Kidney (tissue), 22 donors: ENCODE measurements at places on chromosomes 1 and 21. TPM values are rescaled to one million over a fixed set of nuclear protein-coding genes. Genes with fewer than 3 reads are reported as not detected.

TCHH gene
- total RNA-seq: 0.13 TPM

GRCh38 chr1:54460861-54461387 lies 54.7 kb upstream of the SSBP3 start:
- DNase-seq: peak; percentile 16

FAM43B gene
- 2.5 TPM for total RNA-seq

GRCh38 chr1:107804741-107805140 lies 160.2 kb downstream of the VAV3 start:
- DNase-seq: no peak

DNA sequence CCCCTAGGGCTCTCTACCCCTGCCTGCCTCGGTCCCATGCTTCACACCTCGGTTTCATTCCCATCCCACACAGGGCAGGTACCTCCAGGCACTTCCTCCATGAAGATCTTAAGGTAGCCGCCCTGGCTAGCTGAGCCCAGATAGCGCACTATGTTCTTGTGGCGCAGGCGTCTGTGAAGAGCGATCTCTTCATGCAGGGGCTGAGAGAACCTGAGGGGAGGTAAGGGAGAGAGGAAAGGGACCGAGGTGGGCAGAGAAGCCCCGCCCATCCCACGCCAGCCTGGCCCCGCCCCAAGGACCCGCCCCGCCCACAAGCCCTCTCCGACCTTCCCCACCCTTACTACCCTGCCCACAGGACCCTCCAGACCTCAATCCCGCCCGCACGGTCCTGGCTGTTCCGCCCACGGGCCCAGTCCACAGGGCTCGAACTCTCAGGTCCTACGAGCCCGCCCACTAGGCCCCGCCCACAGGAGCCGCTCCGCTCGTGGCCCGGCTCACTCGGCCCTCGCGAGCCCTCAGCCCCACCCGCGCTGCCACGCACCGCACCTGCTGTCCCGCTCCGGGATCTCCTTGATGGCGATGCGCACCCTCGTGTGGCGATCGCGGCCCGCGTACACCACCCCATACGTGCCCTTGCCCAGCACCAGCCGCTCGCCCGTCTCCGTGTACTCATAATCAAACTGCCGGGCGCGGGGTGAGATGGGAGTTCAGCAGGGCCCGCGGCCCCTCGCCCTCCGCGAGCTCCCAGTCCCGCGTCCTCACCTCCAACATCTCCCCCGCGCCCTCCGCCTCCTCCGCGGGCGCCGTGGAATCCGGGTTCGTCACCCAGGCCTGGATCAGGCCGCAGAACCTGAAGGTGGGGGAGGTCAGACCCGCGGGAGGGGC lies 6.4 kb downstream of the MAP3K6 start:
- DNase-seq: no peak

FAAH gene
- 39.3 TPM for total RNA-seq

GRCh38 chr21:42847726-42848125 lies 31.6 kb downstream of the WDR4 start:
- no peak for DNase-seq

OVAAL gene
- total RNA-seq: not detected

RAB42 gene
- 3.3 TPM for total RNA-seq

DNA sequence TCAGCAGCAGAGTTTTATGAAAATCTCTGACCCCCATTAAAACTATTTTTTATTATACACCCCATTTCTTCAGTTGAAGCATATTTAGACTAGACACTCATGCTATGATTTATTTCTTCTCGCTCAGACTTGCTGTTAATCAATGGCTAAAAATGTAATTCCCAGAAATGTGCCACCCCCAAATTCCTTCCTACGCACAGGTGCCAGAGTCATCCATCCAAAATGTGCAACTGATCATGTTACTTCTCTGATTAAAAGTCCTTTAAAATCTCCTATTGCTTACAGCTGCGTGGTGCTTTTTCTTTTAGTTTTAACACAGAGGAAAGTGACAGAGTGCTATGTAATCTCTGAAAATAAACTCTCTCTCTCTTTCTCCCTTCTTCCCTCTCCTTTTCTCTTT lies 954.4 kb downstream of the NCAM2 start:
- no peak for DNase-seq

DNA sequence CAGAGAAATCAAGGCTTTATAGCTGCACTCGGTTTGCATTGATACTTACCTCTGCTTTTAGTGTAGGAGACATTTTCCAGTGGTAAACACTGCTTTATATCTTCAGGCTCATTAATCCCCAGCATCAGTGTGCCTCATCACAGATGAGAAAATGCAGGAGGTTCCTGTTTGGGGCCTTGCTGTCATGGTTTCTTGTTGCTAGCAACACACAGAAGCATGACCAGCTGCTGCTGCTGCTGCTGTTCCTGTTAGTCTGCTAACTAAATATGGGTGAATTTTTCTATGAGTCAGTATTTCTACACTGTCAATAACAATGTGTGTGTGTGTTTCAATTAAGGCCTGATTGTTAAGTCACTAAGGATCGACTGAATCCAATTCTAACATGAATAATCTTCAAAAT lies 85.8 kb upstream of the RGS1 start:
- peak; percentile 64 for DNase-seq

ST6GALNAC5 gene
- total RNA-seq: 0.50 TPM

RORC gene
- 19.1 TPM for total RNA-seq

GRCh38 chr1:19835578-19835977 lies 20.5 kb upstream of the RNF186 start:
- DNase-seq: no peak

DNAJC6 gene
- 5.8 TPM for total RNA-seq

DNA sequence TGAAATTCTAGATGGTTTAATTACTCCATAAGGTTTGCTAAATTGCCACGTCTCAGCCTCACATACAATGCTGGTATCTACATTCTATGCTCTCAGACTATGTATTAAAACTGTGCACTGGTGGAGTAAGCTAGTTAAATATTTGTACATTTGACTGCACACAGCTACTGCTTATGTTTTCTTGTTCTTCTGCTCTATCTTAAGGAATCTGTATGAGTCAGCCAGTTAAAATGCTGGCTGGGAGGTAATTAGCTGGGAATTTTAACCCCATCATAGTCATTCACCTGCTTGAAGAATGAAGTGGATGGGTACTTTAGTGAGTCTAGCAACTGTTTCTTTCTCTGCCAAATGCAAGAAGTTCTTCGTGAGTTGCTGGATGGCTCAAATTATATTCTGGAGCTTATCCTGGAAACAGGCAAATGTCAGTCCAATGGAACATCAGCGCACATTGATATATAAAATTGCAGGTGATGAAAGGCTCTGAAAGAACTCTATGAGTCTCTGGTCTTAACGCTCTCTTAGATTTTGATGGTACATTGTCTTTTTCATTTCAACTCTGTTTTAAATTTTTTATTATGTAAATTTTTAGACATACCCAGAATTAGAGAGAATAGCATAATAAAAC lies 83.4 kb downstream of the BACH1 start:
- peak; percentile 38 for DNase-seq

TNFRSF8 gene
- 0.94 TPM for total RNA-seq
